ENCODE measurements at places on chromosomes 4 and X.

DNA sequence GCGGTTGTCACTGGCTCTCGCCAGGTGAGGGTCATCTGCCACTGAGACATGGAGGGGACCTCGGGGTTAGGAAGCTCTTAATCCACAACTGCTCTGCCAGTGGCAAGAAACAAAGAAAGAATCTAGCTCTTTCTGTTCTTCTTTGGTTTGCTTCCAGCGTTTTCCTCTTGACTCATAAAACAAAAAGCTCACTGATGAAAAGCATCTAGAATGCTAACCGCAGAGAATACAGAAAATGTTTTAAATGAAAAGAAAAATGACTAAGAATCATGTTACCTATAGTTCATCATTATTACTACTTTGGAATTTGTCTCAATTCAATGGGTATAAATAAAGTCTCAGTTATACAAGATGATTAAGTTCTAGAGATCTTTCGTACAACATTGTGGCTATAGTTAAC is 274.8 kb upstream of the TENM3 start:
- DNase-seq = no peak

DNA sequence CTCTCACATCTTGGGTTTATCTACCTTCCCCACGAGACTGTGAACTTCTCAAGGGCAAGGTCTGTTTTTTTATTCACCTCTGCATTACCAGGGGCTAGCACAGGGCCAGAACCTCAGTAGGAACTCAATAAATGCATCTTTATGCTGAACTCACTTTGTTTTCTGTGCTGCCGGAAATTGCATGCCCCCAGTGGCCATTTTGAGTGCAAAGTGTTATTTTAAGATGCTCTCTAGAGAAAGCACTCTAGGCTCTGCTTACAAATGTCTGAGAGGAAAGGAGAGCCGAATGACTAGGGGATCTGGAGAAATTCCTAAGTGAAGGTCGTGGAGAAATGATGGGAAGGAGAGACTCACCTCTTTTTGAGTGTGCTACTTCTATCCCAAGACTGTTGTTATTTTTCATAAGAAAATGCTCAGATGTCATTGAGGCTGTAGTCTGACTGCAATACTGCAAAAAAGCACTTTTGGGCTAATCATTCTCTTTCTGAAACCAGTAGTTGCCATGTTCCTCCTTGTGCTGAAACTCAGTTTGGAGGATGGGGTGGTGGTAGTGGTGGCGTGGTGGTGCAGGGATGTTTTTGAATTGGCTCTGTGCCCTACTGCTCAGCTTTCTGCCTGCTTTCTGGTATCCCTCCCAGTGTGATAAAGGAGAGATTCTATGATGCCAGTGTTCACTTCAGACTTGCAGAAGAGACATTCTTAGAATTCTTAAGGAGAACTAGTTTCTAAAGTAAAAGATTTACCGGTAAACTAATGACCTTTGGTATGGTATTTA is 41.3 kb downstream of the DOCK11 start:
- no peak for DNase-seq

DNA sequence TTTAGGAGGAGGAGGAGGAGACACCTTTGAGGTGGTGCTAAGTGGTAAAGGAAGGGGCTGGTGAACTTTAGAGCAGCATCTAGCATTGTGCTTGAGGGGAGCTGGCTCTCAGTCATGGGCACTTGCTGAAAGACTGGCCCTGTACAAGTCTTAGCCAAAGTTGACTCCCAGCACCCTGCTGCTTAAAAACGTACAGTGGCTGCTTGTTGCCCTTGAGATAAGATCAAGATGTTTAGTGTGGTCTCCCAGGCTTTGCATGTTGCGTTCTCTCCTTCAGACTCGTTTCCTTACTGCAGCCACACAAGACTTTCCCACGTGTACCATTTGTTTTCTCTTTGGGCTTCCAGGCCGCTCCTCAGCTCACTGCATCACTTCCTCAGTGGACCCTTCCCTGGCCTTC is 1.8 kb downstream of the MED28 start:
- DNase-seq = no peak

DNA sequence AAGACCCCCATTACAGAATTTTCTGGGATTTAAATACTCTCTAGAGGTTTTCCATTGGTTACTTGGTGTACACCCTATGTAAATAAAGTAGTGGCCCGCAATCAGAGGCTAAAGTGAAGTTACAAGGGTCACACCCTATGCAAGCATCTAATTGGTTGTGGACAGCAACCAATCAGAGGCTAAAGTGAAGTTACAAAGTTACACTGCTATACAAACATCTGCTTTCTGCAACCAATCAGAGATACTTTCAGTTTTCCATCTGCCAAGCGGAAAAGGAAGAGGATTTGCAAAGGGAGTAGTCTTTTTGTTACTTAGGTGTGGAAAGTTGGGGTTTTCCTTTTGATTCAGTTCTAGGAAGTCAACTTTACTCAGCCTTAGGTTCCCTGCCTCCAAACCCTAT is 2.0 kb upstream of the ATRX start:
- no peak for DNase-seq

DNA sequence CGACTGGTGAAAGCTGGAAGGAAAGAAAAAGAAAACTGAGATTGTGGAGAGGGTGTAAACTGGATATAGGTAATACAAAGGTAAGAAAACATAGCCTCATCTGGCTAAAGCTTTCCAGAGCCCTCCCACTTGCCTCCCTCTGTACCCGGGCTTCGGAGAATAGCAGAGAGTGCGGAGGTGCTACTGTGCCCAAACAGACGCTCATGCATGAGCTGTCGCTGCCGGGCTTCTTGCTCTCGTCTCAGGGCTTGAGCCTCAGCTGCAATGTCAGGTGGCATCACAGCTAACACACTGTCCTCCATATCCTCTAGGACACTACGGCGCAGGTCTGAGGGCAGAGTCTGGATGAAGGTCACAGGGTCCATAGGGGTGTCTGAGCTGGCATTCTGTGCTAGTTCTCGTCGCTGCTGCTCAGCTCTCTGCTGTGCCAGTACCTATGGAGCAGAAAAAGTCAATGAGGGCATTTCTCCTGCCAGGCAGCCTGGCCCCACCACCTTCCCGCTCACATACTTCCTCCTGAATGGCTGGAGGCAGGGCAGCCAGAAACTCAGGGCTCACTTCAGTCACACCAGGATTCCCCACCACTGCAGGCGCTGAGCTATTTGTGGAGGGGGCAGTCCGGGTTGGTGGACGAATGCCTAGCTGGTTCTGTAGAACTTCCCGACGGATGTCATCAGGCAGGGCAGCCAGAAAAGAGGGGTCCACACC is 116.7 kb upstream of the HSD17B10 start:
- DNase-seq = no peak

GRCh38 chr4:788636-789297 is 37.2 kb downstream of the CPLX1 start:
- no peak for DNase-seq

- DNase-seq = no peak
These were observed 25.7 kb upstream of the CSF2RA start for GRCh38 chrX:1242891-1243402.

- DNase-seq = no peak
These were observed 18.5 kb upstream of the OPN1LW start for GRCh38 chrX:154125391-154126040.

- DNase-seq = no peak
These were observed 183.8 kb upstream of the VCX3A start for GRCh38 chrX:6718766-6719165.

- DNase-seq = no peak
These were observed 720.9 kb downstream of the FSTL5 start for GRCh38 chr4:161442921-161443320.

- DNase-seq = no peak
These were observed 28.5 kb downstream of the CAMK2D start for GRCh38 chr4:113732967-113733527.

GRCh38 chr4:142512161-142512560 is 333.9 kb downstream of the INPP4B start:
- no peak for DNase-seq

DNA sequence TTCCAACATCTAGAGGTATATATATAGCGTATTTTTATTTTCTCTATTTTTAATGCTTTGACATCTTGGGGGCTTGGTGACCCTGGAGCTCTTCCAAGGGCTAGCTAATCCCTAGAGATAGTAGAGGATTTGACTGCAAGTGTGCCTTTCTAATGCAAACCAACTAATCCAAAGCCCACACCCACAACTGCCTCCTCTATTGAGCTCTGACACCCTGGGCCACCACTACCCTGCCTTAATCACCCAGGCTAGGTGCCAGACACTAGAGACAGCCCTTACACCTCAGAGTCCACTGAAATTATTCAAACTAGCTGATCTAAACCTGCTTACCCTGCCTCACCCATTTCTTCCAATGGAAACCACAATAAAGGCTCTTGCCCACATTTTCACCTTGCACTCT is 69.6 kb upstream of the ATXN3L start:
- DNase-seq = no peak

DNA sequence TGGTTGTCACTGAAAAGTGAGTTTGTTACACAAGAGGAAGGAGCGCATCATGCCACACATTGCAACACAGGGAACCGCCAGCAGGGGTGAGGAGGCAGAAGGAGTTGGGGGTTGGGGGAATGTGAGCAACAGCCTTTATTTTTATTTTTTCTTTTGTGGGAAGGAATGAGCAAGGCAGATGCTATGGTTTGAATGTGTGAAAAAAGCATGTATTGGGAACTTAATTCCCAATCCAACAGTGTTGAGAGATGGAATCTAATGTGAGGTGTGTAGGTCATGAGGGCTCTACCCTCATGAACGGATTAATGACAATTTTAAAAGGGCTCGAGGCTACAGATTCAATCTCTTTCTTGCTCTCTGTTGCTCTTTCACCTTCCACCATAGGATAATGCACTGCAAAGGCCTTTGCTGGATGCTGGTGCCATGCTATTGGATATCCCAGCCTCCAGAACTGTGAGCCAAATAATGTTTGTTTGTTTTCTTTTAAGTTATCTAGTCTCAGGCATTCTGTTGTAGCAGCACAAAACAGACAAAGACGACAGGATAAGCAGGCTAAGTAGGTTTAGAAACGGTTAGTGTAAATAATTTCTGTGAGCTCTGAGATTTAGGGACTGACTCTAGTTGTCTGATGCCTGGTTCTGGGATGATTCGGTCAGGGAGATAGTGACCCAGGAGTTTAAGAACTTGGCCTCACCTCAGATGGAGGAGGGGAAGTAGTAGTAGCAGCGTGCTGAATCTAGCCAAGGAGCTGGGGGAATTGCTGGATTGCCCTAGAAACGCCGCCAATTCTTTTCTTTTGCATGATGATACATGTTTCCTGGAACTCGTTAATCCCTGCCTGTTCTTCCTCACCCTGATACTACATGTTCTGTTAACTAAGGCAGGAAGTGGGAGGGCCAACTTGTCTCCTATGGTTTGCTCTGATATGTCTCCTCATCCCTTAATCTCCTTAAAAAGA is 156.6 kb upstream of the CTSO start:
- DNase-seq = no peak

DNA sequence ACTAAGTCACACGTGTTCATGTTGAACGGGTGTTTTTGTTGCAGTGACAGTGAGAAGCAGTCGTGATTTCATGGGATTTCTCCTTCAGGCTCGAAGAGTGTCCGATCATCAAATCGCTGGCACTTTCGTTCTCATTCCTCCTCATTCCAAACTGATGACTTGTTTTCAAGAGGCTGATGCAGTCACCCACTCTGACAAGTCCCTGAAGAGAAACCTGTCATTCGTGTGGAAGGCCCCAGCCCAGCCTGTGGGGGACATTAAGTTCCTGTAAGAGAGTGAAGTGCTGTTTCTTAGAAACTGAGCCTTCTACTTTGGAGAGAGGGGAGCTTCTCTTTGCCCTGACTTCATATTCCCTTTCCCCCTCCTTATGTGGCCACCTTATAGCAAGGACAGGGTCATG is 8.0 kb downstream of the REELD1 start:
- DNase-seq = no peak

DNA sequence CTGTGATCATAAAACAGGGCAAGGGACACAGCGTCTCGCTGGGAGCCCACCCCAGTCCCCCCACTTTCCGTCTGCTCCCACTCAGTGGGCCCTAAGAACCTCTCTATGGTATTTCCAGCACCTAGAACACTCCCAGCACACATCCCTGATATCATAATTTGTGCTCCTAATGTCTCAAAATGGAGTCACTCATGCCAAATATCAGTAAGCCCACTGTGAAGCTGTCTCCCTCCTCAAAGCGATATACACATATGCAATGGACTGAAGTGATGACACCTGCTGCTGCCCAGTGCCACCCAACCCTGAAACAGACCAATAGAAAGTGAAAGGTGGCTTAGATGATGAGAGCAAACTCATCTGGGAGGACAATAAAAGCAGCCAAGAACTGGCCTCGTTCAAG is 17.9 kb downstream of the ENPP6 start:
- no peak for DNase-seq

GRCh38 chrX:124250835-124251437 is 81.5 kb upstream of the TEX13D start:
- no peak for DNase-seq

DNA sequence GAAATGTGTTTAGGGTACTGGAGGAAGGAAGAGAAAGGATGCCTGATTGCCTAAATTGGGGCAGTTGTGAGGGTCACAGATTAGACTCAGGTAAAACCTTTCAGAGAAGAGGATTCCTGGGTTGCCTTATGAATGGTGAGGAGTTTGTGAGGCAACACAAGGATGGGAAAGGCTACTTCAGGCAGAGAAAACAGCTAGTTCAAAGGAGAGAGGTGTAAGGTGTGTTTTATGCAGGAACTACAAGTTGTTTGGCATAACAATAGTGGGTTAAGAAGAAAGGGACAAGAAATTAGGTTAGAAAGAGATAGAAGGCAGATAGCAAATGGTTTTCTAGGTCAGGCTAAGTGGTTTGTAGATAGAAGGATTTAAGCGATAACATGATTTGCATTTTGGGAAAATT is 75.1 kb upstream of the PGRMC2 start:
- no peak for DNase-seq

GRCh38 chrX:143296521-143296920 is 220.8 kb downstream of the SPANXN3 start:
- DNase-seq = peak; percentile 15

DNA sequence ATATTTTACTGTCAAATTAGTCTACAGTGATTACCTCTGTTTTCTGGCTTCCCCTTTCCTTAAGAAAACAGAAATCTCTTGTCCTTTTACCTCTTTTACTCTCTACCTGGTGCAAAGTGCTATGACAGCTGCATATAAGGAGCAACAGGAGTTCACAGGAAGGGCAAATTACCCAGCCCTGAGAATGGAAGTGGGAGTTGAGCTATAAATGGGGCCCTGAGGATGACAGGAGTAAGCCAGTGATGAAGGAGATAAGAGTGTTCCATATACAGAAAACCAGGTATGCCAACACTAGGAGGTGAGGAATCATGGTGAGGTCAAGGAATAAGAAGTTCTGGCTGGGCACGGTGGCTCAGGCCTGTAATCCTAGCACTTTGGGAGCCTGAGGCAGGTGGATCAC is 4.5 kb upstream of the HSD17B13 start:
- DNase-seq = no peak

GRCh38 chr4:3375688-3376087 is 66.1 kb upstream of the HGFAC start:
- DNase-seq = no peak

- no peak for DNase-seq
These were observed 164.3 kb upstream of the PABPC4L start for GRCh38 chr4:134365852-134366251.
